IPS DF 6.9 (cell line): ENCODE measurements at places on chromosomes 12 and 14.

GRCh38 chr12:110074089-110074488, 25.8 kb upstream of the C12orf76 start:
- DNase-seq: no peak

- DNase-seq: no peak
These were observed 135.7 kb upstream of the SEL1L start for GRCh38 chr14:81669308-81669707.

- DNase-seq: peak; percentile 11
These were observed 114.8 kb upstream of the FLRT2 start for GRCh38 chr14:85415015-85415712.

DNA sequence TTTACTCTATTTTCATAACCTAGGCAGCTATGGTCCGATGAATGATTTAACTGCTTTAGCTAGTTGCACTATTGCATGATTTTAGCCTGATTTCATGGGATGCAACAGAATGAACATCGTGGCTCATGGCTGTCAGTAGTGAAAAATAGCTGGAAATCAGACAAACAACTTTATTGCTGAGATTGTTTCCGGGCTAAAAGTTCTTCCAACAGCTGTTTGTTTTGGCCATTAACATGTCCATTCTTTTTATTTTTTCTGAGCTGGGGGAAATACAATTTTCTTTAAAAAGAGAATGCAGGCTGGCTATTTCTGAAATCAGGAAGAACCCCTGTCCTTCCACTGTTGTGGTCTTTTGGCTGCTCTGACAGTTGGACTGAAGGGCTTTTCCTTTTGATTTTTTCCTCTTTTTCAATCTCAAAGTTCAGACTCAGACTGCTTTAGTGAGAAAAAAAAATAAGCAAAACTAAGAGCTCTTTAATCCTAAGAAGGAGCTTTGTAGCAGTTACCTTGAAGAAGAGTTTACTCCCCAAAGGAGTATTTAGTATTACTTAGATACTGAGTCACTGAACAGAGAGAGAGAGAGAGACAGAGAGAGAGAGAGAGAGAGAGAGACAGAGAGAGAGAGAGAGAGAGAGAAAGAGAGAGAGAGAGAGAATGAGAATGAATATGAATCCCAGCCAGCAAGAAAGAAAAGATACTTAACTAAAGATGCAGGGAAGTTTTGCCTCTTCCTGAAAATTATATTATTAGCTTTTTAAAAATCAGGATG, at the start of gene NAV3:
TSS of gene NAV3 (plus strand) at position 312 of the 769 bp plus-strand sequence. CDS start 568 bp downstream, outside the sequence.
- no peak for DNase-seq

DNA sequence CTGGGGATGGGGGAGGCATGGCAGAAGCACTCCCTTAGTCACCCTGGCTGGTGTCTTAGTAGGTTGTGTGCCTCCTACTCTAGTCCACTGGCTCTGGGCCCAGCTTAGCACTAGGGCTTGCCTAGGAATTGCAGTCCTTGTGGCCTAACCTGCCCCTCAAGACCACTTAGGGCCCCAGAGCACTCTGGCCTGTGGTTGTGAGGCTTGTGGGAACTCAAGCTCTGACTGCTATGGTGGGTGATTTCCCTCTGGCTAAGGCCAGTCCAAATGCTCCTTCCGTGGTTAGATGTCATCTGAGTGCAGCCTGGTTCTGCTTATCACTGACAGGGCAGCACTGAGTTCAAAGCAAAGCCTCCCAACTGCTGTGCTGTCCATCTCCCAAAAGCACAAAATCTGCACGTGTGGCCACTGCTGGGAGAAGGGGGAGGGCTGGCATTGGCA, 20.2 kb downstream of the FGD4 start:
- no peak for DNase-seq

GRCh38 chr12:93126069-93126474, 197.0 kb upstream of the EEA1 start:
- no peak for DNase-seq

- no peak for DNase-seq
These were observed 7.0 kb upstream of the SERPINA1 start for GRCh38 chr14:94395282-94395887.

GRCh38 chr14:99586054-99586760, 17.8 kb downstream of the CCDC85C start:
- no peak for DNase-seq

DNA sequence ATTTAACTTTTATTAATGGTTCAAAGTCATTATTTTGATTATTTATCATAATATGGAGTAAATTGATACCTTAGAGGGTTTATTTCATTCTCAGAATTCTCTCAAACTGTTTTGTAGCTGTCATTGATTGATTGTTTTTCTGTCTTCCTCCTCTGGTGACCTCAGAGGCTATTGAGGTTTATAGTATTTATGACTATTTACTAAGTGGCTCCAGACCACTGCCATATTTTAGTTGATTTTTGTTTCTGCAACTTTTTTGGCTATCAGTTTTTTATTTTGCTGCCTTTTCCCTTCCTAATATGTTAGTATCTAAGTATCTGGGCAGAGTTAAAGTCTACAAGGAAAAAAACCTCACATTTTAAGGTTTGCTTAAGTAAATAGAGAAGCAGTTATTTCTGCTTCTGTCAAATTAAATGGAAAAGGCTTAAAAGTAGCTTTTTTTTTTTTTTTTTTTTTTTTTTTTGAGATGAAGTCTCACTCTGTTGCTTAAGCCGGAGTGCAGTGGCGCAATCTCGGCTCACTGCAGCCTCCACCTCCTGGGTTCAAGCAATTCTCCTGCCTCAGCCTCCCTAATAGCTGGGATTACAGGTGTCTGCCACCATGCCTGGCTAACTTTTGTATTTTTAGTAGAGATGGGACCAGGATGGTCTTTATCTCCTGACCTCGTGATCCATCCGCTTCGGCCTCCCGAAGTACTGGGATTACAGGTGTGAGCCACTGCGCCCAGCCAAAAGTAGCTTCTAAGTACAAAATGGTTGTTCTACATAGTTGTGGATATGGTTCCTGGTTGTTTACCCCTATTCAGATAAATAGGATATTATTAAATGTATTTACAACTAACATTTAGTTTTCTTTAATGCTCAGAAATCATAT, 8.2 kb downstream of the MDM2 start:
- no peak for DNase-seq

GRCh38 chr14:30223385-30223785, 295.7 kb upstream of the PRKD1 start:
- DNase-seq: no peak

DNA sequence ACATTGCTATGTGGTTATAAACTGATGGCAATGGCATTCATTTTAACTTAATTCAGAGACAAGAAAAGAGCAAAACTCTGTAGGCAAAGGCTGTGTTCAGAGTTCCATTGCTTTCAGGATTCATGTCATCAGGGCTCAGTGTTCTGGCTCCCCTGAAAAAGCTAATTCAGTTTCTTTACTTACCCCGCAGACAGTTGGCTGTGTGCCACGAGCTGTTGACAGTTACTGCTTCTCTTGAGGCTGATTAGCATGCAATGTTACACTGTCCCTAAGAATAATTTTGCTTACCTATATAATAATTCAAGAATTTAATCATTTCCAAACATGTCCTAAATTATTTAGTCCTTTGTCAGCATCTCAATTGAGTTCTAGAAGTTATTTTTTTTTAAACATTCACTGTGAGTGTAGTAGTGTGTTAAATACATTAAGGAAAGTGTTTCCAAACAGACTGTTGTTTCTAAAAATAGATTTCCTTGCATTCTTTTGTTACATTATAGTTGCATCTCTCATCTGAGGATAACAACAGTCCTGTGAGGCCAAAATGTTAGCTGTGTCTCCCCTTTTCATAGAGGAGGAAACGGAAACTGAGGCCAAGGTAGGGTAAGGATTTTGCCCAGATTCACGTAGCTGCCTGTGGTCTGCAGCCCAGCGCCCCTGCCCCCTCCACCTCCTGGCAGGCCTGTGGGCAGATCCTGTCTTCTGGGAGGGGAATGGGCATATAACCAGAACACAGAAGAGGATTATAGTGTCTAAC, 98.6 kb downstream of the PELI2 start:
- DNase-seq: no peak

DNA sequence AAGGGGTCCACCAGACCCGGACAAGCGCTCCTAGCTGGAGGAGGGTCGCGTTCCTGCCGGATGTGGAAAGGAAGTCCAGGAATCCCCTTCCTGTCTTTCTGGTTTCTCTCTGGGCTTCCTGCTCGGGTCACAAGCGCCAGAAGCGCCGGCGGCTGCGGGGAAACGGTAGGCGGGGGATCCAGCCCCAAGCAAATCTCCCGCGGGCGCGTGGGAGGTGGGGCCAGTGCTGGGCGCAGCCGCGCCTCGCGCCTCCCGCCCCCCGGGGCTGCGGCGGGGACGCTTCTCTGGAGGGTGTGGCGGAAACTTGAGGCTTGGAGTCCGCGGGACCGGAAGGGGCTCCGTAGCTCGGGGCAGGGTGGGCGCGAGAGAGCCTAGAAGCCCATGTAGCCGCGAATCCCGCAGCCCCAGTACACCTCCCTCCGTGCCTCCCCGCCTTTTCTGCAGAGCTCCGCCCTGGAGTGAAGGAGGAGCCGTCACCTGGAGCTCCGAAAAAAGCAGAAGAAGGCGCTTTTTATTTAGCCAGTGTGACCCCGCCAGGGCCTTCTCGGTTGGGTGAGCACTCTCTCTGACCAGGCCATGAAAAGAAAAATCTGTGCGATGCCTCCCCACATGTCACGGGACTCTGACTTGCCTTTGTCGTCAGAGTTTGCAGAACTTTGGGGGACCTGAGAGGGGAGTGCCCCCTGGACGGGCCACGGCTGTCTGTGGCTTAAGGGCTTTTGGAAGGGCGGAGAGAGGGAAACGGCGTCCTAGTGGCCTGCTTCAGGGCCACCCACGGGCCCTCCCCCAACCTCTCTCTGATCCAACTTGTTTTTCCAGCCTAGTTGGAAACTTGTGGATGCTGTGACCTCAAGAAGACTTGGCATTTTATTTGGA, 21.4 kb upstream of the CLEC2D start:
- DNase-seq: peak; percentile 25

- no peak for DNase-seq
These were observed 130.3 kb downstream of the NDUFA12 start for GRCh38 chr12:94872971-94873733.

DNA sequence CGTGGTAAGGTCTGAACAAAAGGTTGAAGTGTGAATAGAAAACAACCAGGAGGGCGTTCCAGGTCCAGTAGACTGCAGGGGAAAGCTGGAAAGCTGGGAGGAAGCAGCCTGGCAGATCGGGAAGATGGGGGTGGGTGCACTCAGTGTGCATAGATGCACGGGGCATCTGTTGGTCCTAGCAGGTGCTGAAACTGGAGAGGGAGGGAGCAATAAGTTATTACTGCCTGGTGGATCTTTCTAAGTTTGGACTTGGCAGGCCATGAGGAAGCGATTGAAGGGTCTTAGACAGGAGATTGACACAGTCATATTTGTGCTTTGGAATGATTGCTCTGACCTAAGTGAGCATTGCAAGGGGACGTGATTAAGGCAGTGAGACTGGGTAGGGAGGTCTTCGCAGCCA, 194.4 kb downstream of the EFCAB11 start:
- no peak for DNase-seq

GRCh38 chr12:19775241-19775640, 335.9 kb downstream of the AEBP2 start:
- DNase-seq: no peak

DNA sequence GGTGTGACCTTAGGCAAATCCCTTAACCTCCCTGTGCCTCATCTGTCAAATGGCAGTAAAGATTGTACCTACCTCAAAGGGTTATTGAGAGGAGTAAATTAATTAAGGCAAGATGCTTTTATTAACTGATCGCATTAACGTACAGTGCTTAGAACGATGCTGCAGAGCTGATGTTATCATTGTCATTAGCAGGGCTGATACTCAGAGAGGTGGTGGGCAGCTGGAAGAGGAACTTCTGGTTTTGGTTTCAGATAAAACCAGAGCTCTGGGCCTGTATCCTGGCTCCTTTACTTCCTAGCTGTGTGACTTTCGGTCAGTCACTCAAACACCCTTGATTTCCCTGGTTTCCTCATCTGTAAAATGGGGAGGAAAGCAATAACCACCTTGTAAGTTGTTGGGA, 55.1 kb downstream of the CALM1 start:
- no peak for DNase-seq

DNA sequence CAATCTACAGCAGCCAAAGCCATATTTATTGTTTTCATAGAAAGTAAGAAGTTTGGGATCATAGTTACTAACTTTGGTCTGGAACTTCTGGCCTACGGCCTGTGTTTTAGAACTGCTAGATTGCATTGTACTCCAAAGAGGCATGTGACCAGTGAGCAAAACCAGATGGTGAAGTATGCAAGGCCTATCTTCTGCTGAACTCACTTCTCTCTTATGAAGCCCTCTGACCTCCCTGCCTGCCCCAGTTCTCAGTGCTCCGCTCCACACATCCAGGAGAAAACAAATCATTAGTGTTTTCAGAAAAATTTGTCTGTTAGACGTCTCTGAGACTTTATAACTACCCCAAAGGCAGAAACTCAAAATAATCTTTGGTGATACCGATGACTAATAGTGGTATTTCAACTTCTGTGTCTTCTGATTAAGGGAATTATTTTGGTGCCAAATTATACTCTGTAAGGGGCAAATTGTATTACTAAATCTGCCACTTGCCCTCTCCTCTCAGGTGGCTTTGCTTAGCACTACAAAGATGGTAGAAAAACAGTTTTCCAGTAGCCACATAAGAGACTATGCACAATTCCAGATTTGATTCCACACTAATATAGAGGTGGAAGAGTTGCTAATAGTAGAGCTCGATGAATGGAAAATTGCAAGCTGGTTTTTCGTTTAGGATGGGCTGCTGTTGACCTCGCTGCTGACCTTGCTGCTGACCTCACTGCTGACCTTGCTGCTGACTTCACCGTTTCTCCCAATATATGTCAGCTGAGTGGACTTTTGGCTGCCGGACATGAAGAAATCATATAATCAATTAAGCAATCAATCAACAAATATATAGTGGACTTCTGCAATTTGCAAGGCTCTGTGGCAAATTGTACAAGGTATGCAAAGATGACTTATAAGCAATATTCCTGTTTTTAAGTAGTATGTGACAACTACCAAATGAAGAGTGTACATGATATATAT, 147.5 kb downstream of the KITLG start:
- no peak for DNase-seq

GRCh38 chr12:2027351-2027750, 23.1 kb upstream of the DCP1B start:
- no peak for DNase-seq

- no peak for DNase-seq
These were observed 24.0 kb upstream of the NUDT14 start for GRCh38 chr14:105204931-105205672.

GRCh38 chr12:71417181-71417580, 22.4 kb upstream of the LGR5 start:
- DNase-seq: no peak

- DNase-seq: no peak
These were observed 9.5 kb downstream of the REM2 start for GRCh38 chr14:22892488-22892887.

GRCh38 chr14:44961151-44961553, 595 bp downstream of the KLHL28 start:
- no peak for DNase-seq
